ENCODE measurements at places on chromosomes 4 and X.

- DNase-seq, result no peak
Measured at GRCh38 chr4:123127875-123128274, 205.5 kb upstream of the NUDT6 start.

- no peak for DNase-seq
Measured at GRCh38 chr4:107831140-107831539, 6.4 kb downstream of the SGMS2 start.

- no peak for DNase-seq
Measured at GRCh38 chr4:1561286-1561990, 122.7 kb downstream of the FAM53A start.

DNA sequence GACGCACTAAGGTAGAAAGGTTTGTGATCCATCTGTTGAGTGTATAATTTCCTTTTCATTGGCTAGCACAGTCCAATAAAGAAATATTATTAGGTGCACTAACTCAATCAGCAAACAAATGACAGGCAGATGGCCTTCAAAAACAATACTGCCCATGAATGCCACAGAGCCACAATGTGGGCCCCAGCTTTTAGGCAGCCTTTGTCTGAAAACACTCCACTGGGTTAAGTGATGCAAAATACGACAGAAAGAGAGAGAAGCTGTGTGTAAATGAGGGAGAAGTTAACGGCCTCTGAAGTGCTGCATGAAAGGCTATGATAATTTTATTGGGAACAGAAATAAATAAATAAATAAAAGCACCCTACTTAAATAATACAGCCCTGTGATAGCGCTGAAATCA is 274.6 kb downstream of the NKX6-1 start:
- DNase-seq, result no peak

- no peak for DNase-seq
Measured at GRCh38 chr4:7636240-7636508, 201.4 kb upstream of the PSAPL1 start.

GRCh38 chr4:181007751-181008150 is 1235.5 kb upstream of the TENM3 start:
- peak; percentile 58 for DNase-seq

- no peak for DNase-seq
Measured at GRCh38 chr4:42712854-42713253, 55.9 kb upstream of the ATP8A1 start.
